ENCODE measurements at places on chromosomes 13 and 19.

GRCh38 chr13:20828539-20829364, 55.0 kb upstream of the EEF1AKMT1 start:
- peak; percentile 69 for DNase-seq

GRCh38 chr19:28404472-28404871, 808.5 kb downstream of the UQCRFS1 start:
- DNase-seq = no peak

GRCh38 chr19:40716031-40716481, 630 bp downstream of the COQ8B start:
- peak; percentile 58 for DNase-seq

- DNase-seq = no peak
These were observed 192.9 kb downstream of the KLF5 start for GRCh38 chr13:73251626-73252265.

DNA sequence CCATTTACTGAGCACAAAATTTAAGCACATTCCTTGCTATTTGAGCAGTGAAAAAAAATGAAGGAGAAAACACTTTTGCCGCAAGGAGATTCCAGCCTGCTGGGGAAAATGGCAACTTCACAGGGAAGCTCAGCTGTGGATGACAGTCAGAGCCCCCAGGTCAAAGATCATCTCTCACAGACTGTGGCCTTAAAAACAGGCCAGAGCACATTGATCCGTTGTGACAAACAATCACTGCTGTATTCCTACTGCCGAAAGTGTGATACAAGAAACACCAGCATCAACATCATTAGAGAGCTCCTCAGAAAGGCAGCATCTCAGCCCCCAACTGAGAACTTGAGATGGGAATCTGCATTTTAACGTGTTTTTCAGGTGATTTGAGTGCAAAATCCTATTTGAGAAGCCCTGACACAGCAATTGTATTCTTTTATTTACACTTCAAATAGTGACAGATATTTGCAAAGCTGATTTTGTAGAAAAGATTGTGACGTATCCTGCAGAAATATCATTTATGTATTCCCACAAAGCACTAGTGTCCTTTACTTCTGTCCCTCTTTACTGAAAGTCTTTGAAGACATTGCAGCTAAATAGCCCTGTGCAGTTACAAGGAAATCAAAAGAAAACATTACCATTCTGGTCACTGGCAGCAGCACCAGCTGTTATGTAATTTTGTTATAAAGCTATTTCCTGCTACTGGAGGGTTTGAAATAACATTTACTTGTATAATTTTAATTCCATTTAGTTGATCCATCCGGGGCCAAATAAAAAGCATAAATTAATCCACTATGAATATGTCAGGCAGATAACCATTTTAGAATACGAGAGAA, 652.0 kb downstream of the LIG4 start:
- DNase-seq = no peak

DNA sequence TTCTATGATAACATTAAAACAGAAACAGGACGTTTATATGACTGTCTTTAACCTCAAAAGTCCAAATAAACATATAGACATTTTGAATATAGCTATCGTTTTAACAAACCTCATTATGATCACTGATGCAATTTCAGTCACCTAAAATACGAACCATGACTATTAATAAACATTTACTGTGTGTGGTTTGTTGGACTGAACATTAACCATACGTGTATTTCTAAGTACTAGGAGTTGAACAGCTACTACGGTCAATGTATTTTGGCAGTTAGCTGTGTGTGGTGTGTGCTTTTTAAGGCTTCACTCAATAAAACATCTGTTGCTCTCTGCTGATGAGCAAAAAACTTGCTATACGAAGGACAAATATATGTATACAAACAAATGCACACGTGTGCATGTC, 281.4 kb downstream of the ABCC4 start:
- DNase-seq = no peak

- no peak for DNase-seq
These were observed 27.6 kb upstream of the MATK start for GRCh38 chr19:3813473-3814392.

DNA sequence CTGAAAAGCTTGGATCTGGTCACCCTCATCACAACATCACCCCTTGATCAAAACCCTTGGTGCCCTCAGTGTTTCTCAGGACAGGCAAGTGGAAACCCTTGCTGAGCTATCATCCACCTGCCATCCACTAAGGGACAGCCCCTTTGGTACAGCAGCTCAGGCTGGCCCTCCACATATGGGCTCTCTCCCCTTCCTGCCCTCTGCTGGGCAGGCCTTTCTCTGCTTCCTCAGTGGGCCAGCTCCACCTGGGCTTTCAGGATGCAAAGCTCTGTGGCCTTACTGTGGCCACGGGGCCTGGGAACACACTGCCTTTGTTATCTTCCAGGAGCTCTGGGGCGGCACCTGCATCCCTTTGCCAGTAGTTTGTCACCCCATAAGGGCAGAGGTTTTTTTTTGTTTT, 4.9 kb downstream of the SUGP1 start:
- DNase-seq = no peak

GRCh38 chr13:67645874-67646467, 415.8 kb upstream of the PCDH9 start:
- no peak for DNase-seq

DNA sequence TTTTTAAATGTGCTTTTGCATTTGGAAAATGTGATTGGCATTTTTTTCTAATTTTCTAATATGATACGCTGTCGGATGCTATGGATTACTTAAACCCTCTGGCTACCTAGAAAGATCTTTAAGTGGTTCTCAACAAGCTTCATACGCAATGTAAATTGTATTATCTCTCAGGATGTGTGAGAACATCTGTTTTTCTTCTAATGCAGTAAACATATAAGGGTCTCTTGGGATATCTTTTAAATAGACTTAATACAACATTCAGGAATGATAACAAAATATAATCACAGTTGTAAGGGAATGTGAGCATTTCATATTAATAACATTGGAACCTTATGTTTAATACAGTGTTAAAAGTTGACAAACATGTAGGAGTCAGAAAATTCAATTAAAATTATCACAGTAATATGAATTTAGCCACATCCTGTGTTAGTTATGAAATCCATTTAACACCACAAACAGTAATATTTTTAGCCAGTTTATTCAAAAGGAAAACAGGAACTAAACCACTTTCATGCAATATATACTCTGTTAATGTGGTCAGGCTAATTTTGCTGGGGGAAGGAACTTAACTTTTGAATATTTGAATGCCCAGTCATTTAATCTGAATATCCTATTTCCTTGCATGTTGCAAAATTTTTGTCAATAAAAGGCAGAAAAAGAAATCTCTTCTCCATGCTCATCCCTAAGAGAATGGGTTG, 15.0 kb upstream of the ALOX5AP start:
- peak; percentile 66 for DNase-seq

DNA sequence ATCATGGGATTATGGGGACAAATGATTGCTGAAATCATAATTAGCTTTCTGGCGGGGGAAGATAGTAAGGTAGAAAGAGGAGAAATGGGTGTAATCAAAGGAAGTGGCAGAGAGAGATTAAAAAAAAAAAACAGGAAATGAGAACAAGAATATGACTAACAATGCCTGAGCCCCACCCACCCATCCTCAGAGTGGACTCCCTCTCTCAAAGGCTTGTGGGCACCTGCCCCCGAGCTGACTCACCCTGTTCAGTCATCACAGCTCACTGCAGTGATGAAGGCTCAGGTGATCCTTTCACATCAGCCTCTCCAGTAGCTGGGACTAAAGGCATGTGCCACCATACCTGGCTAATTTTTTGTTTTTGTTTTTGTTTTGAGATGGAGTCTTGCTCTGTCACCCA, 26.4 kb upstream of the TPT1 start:
- DNase-seq = peak; percentile 89

GRCh38 chr19:33259539-33259938, 33.9 kb upstream of the SLC7A10 start:
- DNase-seq = no peak

DNA sequence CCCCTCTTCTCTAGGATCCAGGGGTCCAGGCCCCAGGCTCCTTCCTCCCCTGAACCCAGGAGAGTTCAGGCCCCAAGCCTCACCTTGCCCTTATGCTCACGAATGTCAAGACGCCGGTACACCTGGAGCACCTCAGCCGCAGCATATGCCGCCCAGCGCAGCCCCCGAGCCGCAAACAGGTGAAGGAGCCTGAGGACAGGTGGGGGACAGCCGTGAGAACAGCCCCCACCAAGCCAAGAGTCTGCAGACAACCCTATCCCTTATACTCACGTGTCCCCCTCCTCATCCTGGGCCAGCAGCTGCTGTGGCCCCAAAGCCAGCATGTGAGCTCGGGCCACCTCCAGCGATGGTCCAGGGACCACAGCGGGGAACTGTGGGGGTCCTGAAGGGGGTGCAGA, 3.7 kb downstream of the NFKBID start:
- no peak for DNase-seq

DNA sequence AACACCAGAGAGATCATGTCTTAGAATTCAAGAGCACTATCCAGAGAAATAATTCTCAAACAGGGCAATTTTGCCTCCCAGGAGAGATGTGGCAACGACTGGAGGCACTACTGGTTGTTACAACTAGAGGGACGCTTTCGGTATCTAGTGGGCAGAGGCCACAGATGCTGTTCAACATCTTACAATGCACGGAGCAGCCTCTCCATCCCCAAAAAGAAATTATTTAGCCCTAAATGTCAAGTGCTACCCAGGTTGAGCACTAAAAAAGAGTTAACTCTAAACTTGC, 78.6 kb downstream of the ABCC4 start:
- peak; percentile 68 for DNase-seq

- DNase-seq = no peak
These were observed 14.2 kb upstream of the PTBP1 start for GRCh38 chr19:782878-783668.

DNA sequence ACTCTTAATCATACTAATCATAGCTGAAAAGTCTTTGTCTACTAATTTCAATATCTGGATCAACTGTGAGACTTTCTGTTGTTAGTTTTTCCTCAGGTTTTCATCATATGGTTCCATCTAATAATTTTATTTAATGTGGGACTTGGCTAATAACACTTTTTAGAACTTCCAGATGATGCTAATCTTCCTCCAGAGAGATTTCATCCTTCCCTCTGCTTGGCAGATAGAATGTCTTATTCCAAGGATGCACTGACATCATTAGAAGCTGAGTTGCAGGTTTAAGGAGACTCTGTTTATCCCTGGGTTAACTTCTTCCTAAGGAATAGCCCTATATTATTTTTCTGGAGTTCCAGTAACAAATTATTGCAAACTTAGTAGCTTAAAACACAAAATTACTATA, 325.6 kb downstream of the COG6 start:
- no peak for DNase-seq

DNA sequence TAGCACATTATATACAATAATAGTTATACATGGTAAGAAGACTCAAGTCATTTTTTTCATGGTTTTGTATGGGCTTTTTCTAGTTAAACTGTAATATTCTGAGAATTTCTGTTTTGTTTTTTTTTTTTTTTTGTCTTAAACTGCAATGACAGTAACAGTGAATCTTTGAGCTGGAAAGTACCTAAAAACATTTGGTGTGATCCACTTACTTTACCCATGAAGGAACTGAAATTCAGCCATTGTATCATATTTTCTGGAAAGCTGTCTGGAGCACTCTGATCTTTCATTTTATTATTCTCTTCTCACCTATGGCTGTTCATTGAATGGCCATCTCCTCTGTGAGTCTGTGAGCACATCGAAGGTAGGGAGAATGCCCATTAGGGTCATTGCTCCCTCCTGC, 37.8 kb downstream of the MYO16 start:
- DNase-seq = no peak

DNA sequence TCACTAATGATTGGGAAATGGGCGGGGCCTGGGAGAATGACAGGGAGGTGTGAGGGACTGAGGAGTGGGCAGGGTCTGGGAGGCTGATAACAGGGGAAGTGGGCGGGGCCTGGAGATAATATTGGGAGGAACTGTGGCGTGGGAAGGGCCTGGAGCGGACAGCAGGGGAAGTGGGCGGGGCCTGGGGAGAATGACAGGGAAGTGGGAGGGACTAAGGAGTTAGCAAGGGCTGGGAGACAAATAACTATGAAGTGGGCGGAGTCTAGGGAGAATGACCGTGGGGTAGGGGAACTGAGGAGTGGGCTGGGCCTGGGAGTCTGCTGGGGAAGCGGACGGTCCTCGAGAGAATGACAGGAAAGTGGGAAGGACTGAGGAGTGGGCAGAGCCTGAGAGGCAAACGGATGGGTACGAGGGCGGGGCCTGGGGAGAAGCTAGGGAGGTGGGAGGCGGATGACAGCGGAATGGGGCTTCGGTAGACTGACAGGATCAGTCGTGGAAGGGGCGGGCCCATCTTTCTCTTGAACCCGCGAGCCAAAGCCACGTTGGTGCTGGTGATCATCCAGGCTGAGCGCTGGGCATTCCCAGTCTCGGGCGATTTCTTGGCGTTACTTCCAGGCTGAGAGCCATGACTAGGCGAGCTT, 14.0 kb upstream of the TUBB4A start:
- peak; percentile 95 for DNase-seq

DNA sequence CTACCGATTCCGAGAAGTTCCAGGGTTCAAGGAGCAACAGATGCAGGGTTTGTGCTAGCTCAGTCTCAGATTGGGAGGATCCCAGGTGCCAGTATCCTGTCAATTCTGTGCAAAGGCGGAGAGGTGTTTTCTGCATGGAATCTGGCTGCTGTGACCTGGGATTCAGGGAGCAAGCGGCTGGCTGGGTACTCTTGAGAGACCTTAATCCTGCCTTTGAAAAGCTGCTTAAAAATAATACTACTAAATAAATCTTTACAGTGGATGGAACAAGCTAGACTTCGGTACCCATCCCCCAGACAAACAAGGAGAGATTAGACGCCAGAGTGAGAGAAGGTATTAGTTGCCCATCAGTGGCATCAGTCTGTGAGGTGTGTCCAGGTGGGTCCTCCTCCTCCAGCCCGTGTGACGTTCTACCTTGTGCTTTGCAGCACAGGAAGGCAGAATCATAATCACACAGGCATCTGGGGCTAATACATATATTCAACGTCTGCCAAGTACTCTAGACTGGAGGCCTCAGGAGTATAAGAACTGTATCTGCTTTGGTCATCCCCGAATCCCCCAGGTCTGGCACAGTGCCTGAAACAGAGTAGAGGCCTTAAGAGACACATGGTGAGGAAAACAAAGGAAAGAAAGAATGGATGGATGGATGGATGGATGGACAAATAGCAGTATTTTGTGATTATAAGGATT, 230.6 kb downstream of the ZNF536 start:
- no peak for DNase-seq

GRCh38 chr19:23777216-23777615, 18.5 kb upstream of the ZNF681 start:
- DNase-seq = no peak

DNA sequence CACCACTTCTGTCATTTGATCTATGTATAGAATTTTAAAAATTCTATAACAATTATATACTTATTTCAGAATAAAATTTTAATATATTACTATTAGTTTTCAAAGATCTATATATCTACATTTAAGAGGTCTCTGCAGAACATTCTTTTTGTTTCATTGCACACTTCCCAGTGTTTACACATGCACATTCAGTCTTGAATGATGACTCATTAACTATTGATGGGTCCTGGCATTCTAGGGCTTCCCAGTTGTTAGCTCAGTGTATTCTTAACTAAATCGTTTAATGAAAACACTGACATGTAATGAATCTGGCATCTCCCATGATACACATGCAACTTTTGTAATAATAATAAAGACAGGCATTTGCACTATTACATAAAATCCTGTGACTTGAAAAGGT, 324.6 kb downstream of the KLF12 start:
- DNase-seq = no peak

GRCh38 chr19:23817519-23817918, 58.8 kb upstream of the ZNF681 start:
- peak; percentile 19 for DNase-seq

GRCh38 chr13:102191951-102192502, 209.8 kb downstream of the FGF14 start:
- no peak for DNase-seq

Measured in GM12865 (cell line).